Natural killer cell (primary cell): ENCODE measurements at places on chromosomes 6 and 20. TPM values are rescaled to one million over a fixed set of nuclear protein-coding genes. Genes with fewer than 3 reads are reported as not detected.

The SIRPB1 gene
- total RNA-seq: 2.6 TPM

The PPP1R18 gene
- total RNA-seq: 260 TPM

DNA sequence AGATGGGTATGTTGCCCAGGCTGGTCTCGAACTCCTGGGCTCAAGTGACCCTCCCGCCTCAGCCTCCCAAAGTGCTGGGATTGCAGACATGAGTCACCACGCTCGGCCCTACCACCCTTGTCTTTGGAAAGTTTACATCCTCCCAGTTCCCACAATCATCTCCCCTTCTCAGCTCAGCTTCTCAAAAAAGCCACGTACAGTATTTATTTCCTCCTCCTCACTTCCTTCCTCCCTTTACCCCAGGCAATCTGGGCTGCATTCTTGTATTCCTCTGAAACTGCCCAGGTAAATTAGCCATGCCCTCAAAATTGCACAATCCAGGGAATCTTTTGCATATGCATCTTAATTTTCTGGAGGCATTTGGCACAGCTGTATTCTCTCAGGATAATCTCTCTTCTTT, 7.4 kb upstream of the SLC23A2 start:
- no peak overlapping the region for H3K27ac ChIP-seq
- no peaks in the 10 kb centered on the region for H3K36me3 ChIP-seq
- peaks cover 5% of the 10 kb centered on the region for H3K4me1 ChIP-seq
- DNase-seq: no peak

DNA sequence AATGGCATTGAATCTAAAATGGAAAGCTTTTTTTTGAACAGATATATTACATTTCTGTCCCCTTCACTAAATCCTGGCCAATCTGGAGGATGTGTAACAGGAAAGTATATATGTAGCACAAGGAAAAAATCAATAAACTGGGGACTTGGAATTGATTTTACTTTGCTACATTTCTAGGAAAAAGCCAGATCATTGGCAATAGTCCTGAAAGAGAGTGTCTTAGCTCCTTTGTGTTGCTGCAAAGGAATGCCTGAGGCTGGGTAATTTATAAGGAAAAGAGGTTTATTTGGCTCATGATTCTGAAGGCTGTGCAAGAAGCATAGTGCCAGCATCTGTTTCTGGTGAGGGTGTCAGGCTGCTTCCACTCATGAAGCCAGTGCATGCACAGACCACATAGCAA, 574.9 kb downstream of the HTR1B start:
- no peaks in the 10 kb centered on the region for H3K27me3 ChIP-seq
- H3K36me3 ChIP-seq: no peaks in the 10 kb centered on the region
- DNase-seq: no peak
- H3K27ac ChIP-seq: no peak overlapping the region

GRCh38 chr6:35230950-35231349, 17.2 kb downstream of the SCUBE3 start:
- no peaks in the 10 kb centered on the region for H3K4me1 ChIP-seq
- no peak for DNase-seq
- H3K27me3 ChIP-seq: no peaks in the 10 kb centered on the region
- no peak overlapping the region for H3K27ac ChIP-seq
- H3K36me3 ChIP-seq: no peaks in the 10 kb centered on the region

DNA sequence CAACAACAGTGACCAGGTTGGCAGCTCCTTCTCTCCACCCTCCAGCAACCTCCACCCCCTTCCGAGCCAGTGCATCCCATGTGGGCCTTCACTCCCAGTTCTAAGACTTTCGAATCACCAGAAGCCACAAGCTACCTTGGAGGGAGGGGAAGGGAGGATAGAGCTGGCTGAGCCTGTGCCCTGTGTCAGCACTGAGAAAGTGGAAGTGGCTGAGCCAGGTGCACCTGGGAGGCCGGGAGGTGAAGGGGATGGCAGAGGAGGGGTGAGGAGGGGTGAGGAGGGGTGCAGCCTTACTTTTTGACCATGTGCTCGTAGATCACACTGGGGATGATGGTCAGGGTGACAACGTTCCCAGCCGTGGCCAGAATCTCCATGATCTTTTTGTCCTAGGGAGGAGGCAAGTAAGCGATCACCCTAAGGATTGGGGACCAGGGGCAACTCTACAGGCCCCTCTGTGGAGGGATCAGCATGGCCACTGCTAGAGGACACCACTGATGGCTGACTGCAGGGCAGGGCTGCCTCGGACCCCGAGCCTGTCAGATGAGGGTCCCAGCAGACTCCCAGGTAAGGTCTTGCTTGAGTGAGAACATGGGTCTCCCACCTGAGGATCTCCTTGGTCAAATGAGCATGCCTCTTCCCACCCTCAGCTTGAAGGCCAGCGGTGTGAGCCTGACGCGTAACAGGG, 18.3 kb downstream of the SDCBP2 start:
- no peak overlapping the region for H3K27ac ChIP-seq
- DNase-seq: no peak
- no peaks in the 10 kb centered on the region for H3K27me3 ChIP-seq

DNA sequence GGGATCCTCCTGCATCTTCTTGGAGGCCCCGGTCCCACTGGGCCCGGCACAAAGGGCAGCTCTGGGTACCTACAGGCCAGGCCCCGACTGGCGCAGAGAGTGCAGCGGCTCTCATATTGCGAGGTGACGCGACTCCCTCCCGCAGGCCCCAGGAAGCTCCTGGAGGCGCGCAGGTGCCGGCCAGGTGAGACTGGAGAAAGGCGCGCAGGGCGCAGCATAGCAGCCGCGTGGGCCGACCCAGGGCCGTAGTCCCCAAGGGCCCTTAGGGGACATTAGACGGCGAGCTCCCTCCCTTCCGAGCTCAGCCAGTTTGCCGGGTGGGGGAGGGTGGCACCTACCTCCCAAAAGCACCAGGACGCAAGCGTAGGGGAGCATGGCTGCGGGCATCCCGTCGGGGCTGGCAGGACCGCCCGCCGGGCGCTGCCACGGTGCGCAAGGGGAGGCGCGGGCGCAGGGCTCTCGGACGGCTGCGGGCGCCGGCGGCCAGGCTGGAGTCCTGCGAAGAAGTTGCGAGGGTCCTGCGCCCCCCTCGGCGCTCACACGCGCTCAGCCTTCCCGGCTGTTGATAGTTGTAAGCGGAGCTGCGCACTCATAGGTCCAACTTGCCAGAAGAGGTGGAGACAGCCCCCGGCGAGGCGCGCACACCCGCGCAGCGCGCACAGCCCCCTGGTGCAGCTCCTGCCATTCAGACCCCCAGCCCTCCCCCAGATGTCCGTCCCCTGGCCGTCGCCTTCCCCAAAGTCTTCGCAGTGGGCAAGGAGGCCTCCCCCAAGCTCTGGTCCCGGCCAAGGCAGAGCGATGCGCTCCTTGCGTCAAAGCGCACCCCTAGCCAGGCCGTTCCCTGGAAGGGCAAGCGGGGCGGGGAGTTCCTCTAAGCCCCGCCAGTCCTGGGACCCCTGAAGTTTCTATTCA, 622 bp downstream of the APCDD1L start:
- no peaks in the 10 kb centered on the region for H3K36me3 ChIP-seq
- H3K27me3 ChIP-seq: no peaks in the 10 kb centered on the region
- no peak overlapping the region for H3K27ac ChIP-seq
- H3K4me1 ChIP-seq: no peaks in the 10 kb centered on the region
- no peak for DNase-seq

GRCh38 chr6:154395878-154396277, 39.3 kb upstream of the IPCEF1 start:
- H3K27ac ChIP-seq: no peak overlapping the region
- no peaks in the 10 kb centered on the region for H3K4me1 ChIP-seq
- no peak overlapping the region for H3K4me3 ChIP-seq
- no peaks in the 10 kb centered on the region for H3K27me3 ChIP-seq
- no peaks in the 10 kb centered on the region for H3K36me3 ChIP-seq
